ENCODE measurements at places on chromosomes 3 and 15. TPM values are rescaled to one million over a fixed set of nuclear protein-coding genes. Genes with fewer than 3 reads are reported as not detected.
A peak's percentile ranks its signal among the peaks of the same experiment; 100 is the strongest.

Gene BCL6
- 42.1 TPM for total RNA-seq

Gene DAZL
- total RNA-seq, result 0.10 TPM

DNA sequence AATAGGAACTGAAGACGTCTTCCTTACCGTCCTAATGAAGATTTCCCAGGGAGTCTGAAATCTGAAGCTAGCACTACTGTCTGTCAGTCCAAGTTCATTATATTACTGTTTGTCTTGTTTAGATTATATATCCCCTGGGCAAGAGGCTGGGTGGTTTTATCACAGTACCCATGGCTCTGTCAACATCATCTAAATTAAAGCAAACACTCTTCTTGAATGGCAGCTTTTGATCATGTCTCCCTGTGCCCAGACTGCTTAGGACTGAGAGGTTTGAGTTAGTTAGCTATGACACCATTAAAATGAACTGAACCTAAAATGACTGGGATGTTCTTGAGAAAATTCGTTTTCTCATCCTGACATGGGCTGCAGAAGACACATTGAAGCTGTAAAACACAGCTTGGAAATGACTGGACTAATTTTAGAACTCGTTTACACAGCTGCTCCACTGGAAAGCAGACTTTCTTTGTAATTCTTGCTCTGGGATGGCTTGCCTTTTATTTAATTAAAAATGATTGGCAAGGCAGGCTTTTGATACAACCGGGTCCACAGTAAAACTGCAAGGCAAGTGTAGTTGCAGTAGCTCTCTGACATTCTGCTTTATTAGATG, 243.5 kb downstream of the MFSD1 start:
- DNase-seq, result no peak

- no peak for DNase-seq
These were observed 20.9 kb downstream of the ASB7 start for GRCh38 chr15:100623301-100623700.

GRCh38 chr3:4829031-4829394, 150.2 kb upstream of the BHLHE40 start:
- no peak for DNase-seq

DNA sequence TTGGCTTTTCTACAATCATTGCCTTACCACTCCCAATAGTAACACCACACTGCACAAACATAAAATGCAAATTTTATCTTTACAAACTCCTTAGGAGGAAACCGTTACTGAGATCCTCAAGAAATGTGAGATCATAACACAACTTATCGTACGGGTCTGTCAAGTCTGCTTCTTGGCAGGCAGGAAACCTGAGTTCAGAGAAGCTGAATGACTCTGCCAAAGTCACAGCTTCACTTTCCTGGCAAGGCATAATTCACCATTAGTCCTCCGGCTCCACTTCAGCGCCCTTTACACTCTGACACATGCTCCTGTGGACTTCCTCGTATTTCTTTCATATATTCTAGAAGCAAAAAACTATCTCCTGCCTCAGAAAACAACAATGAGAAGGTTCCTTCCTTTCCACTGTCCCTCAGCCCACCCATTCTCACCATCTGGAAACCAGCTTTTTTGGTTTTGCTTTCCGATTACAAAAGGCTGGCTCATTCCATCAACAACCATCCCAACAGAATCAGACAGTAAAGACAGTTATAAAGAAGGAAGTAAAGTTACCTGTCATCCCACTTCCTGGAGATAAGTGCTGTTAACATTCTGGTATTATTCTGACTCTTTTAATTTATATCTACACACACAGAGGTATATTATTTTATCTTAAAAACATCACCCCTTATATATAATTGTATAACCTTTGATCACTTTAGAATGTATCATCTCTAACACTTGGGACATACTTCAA, 223.4 kb downstream of the STT3B start:
- peak; percentile 41 for DNase-seq

Measured in activated T-helper 1 cell treated with anti-CD3 and anti-CD28 coated beads, Interleukin-12 subunit alpha, Interleukin-12 subunit beta, Interleukin-2, Interleukin-4 antibody, amounts not matched to agents 30 ng/mL and 10 ng/mL and 1 ng/mL, durations not matched to agents 14 hours and 24 hours and 36 hours (primary cell).